ENCODE measurements at places on chromosomes 2 and 18.

DNA sequence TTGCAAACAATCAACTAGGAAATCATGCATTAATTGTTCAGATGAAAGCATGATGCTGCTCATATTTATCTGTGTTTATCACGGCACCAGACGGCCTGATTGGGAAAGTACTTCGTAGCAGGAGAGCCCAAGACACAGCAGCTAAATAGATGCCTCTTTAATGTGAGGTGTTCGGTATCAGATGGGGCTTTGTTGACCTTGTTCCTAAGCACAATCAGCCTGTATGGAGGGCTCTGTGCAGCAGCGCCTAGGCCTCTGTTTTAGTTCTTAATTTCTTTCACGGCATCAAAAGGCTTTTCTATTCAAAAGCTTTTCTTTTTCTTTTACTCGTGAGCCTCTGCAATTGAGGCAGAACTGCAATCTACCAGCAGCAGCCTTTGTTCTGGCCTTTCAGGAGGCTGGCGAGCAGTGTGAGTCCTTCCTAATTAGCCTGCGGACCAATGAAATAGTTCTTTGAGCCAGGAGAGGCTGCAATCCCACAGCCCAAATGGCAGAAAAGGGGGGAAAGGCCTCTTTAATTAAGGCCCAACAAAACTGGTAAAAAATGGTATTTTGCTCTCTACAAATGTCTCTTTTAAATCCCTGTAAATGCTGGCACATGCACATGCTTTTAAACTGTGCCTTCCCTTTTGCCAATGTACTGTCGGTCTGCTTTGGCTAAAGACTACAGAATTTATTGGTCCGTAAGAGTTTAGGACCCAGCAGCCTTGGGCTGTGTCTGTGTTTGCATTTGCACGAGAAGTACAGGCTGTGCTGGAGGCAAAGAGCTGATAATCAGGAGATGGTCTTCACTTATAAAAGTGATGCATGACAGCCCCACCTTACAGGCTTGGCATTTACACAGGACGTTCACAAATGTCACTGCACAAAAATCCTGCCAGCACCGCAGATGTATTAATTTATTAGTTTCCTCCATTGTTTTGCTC, 159.6 kb downstream of the RND3 start:
- no peak for DNase-seq

DNA sequence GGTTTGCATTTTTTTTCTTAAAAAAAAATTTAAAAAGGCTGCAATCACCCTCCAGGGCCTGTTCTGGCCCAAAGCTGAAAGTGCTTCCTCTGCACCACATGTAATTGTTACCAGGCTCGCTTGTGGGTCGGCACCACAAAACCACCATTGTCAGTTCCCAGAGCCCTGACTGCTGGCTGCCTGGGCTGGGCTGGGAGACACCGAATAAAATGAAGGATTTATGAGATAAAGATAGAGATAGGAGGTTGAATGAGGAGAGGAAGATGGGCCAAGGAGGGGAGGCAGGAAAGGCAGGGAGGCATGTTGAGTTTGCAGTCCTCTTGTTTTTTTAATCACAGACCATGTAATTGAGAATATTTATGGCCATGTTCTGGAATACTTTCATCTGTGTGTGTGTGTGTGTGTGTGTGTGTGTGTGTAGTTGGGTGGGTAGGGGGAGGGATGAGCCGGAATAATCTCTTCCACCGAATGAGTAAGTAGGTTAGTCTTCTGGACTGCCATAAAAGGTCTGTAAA, 14.7 kb downstream of the NRP2 start:
- DNase-seq = no peak

DNA sequence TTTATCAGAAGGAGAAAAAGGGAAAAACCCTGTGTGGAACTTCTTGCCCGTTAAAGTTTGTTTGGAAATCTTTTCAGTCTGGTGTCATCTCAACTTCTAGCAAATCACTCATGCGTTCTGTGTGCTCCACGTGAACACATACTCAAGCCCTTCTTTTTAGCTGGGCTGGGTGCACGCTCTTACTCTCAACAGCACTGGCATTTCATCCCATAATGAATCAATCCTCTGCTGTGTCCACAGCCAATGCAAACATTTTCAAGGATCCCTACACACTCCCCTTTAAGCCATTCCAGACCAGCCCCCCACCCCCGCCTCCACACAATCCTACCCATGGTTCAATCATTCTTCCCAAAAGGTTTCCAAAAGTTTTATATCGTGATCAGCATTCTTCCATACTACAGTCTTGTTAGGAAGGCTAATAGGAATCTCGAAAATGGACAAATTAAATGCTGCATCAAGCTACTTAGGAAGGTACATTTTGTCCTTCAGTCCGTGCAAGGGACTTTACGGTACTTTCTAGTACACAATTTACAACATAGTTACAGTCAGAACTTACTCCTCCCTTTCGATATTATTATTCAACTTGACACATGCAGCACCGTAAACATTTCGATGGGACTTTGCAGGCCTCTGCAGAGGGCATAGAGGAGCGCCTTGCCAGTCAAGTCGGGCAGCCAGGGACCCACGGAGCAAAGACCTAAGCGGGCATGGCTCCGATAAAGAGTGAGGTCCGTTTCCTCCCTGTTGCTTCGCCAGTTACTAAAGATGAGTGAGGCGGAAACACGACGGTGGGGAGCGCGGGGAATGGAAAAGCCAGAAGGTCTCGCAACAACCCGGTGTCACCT, 1.4 kb downstream of the PTGR3 start:
- no peak for DNase-seq

DNA sequence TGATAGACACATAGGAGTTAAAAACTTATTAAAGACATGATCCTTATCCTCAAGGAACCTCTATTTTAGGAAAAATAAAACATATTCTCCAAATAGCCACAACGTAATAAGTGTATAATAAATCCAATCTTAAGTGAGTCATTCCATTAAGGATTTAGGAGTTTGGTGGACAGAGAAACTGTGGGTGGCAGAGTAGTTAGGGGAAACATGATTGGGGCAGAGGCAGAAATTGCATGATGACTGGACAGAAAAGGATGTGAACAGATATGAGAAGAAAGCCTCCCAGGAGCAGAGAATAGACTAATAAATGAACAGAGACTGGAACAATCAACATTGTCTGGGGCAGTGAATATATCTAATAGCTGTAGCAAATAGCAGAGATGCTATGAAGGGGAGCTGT, 48.1 kb upstream of the SIGLEC15 start:
- DNase-seq = no peak

- no peak for DNase-seq
Observed at GRCh38 chr2:134282629-134283400, 28.9 kb downstream of the MGAT5 start.

- DNase-seq = no peak
Observed at GRCh38 chr2:86308984-86309695, 28.3 kb downstream of the REEP1 start.

DNA sequence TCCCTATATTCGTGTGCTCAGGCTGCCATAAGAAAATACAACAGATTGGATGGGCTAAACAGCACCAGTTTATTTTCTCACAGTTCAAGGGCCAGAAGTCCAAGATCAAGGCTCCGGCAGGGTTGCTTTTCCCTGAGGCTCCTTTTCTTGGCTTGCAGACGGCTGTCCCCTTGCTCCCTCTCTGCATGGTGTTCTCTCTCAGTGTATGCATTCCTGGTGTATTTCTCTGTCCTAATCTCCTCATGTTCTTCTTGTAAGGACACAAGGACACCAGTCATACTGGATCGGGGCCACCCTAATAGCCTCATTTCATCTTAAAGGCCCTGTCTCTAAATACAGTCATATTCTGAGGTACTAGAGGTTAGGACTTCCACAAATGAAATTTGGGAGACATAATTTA, 62.6 kb upstream of the SLC16A14 start:
- DNase-seq = no peak

DNA sequence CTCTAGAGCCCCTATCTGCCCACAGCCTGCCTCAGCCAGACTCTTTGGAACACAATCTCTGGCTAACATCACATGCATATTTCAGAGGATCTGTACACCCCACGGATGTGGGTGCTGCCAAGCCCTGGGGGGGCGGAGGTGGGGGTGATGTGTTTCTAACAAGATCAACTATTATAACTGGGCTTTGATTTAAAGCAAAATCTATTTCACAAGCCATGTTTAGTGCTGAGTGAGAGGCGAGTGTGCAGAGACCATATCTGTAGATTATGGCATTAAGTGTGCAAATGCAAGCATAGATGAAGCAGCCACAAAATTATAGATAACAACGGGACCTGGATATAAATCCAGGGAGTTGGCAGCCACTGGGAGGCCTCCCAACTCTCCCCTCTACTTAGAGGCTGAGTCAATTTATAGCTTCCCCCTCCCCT, 135.8 kb upstream of the SMAD2 start:
- no peak for DNase-seq

GRCh38 chr18:74073957-74074667, 73.5 kb downstream of the FBXO15 start:
- DNase-seq = no peak

- no peak for DNase-seq
Observed at GRCh38 chr2:172339371-172340010, 87.9 kb upstream of the ITGA6 start.

DNA sequence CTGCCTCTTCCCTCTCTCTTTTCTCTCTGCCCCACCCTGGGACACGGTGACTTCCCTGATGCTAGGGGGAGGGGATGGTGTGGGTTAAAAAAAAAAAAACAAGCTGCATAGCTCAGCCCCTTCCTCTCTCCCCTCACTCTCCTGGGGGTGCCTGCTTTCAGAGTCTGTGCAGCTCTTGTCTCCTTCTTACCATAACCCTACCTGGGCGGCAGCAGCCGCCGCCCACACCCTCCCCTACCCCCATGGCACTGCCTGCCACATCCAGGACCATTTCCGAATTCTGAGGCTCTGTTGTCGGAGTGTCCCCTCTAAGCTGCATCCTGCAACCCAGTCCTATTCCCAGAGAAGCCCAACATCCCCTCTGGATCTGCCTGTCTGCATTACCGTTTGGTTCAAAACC, 16.0 kb downstream of the TTC32 start:
- DNase-seq = no peak

DNA sequence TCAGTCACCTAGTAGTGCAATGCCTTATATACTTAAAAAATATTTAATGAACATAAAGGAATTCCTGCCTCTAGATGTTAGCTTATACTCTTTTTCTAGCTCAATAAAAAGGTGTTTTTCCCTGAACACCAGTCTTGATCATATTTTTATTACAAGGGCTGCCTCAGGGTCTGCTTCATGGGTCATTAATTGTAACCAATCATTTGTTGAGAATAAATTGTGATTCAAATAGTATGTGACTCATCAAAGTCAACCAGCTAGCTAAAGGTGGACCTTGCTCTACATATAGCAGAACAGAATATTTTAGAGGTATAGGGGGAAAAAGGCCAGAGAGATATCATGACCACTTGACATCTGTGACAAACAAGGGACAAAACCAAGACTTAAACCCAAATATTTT, 114.0 kb downstream of the PIK3C3 start:
- DNase-seq = no peak

DNA sequence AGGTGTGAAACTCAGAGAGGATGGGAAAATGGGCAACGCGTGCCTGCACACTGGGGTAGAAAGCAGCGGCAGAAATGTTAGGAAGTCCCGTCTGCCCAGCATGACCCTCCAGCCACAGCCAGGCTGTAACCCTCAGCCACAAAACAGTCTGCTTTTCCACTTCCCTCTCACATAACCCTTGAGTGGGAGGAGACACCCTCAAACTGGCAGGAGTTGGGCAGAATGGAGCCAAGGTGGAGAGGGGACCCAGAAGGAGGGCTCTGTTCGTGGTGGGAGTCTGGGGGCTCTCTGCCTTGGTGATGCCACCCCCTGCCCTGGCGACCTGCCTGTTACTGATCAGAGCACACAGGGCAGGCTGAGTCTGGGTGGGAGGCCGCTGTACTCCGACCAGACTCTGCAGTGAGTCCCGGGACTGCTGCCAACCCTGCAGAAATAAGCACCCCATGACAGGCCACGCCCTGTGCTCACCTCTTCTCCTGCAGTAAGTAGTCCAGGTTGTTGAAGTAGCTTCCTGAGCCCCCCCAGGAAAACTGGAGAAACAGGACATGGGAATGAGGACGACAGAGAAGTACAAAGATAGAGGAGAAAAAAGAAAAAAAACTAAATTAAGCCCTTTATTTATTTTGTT, 16.0 kb downstream of the FAM178B start:
- no peak for DNase-seq

DNA sequence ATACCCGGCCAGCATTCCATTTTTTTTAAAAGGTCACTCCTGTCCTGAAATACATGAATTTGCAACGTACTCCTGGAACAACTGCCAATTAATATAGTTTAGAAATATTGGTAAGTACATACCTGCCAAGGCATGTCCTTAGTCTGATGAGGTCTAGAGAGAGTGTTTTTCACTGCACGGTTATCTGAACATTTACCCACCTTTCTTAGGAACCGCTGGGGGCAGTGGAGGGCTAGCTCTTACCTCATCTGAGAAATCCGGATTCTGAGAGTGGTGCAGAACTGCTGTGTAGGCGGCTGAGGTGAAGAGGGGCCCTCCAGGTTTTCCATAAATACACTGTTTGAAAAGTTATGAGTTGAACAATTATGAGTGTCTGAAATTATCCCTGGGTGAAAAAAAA, 133.1 kb upstream of the CCDC195 start:
- DNase-seq = no peak

DNA sequence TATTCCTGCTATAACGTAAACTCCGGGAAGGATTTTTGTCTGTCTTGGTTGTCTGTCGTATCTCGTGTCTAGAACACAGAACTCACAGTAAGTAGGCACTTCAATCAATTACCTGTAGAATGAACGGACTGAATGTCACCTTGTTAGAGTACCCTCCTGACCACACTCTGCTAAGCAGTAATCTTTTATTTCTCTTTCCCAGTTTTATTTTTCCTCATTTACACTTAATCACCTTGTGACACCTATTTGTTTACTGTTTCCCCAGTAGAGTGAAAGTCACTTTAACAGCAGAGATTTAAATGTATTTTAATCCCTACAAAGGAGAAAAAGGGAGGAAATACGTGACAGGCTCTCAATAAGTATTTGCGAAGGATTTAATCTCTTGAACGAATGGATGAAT, 514 bp upstream of the EPB41L5 start:
- DNase-seq = no peak

GRCh38 chr18:64929036-64929435, 780.1 kb upstream of the LINC00305 start:
- no peak for DNase-seq

DNA sequence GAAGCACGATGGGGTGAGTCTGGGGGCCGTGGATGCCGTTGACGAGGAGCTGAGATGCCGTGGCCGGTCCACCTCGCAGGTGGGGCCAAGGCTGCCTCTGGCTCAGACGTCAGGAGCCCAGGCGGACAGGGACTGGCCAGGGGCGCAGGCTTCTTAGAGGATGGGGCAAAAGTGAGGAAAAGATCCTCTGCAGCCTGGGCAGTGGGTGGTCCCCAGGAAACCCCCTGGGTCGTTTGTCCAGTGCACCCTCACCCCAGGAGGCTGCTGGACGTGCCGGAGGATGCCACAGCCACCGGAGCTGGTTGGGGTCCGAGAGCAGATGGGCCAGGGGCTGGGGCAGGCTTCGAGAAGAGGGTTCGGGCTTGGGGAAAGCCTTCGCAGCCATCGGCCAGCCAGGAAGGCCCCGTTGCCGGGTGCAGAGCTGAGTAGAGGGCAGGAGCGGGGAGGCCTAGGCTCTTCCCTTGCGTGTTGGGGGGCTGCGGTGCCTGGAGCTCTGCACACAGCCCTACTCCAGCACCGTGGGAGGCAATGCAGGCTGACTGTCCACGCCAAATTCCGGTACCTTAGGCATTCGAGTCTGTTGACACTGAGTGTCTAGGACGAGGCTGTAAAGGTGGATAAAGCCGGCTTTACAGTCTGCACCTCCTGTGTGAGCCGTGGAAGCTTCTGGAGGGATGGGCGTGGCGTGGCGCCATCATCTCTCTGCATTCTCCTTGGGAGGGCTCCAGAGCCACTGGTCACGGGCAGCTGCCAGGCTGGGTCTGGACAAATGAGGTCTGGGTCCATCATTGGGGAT, 18.8 kb downstream of the GPC1 start:
- DNase-seq = no peak

GRCh38 chr2:72204786-72205503, 57.3 kb upstream of the CYP26B1 start:
- no peak for DNase-seq

All from activated CD4-positive, CD25-positive, alpha-beta regulatory T cell treated with anti-CD3 and anti-CD28 coated beads, Interleukin-2, amount 50 U/mL, for 72 hours (primary cell).